ENCODE measurements at places on chromosomes 7 and 10.

DNA sequence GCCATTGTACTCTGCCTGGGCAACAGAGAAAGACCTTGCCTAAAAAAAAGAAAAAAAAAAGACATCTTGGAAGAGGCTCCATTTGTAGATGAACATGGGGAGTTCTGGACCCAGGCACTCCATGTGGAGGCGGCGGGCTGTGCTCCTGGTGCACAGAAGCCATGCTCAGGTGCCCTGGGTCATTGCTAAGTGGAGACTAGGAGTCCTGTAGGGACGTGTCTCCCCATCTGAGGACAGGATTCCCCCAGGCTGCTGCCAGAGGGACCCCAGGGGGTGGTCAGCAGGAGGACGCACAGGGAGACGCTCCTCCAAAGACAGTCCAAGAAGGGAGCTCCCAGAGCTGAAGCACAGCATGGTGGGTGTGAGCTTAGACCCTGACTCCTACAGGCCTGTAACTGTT is 34.3 kb downstream of the SBDS start:
- no peak for DNase-seq

DNA sequence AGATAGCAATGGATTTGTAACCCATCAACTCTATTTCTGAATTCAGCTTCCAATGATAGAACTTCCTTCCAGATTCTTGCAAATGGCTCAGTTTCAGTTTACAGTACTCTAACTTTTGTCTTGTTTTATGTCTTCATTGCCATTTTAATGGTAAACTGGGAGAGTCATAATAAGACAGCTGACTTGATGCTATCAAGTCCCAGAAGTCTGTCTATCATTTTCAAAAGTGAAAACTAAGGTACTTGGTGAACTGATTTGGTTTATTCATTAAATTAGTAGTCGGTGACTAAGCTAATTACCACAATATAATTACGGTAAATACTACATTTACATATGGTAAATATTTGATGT is 25.0 kb downstream of the RTKN2 start:
- no peak for DNase-seq

DNA sequence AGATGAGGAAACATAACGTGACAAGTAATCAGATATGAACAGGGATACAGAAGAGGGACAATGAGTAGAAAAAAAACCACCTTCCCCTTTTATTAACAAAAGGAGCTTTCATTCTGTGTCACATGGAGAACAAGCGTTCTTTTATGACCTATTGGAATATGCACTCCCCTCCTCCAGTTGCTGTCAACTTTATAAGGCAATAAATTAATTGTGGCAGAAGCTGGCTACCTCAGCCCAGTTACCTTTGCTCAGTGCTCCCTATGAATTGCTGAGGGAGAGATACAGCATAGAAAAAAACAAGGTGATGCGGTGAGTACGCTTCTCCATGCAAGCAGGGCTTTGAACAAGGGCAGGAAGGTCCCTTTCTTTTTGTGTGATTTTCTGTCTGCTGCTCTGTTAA is at the start of gene MGAM2:
Gene MGAM2 (plus strand): TSS at position 220 of the 400 bp plus-strand sequence. CDS start 5,156 bp downstream, outside the sequence.
- DNase-seq, result peak; percentile 94

DNA sequence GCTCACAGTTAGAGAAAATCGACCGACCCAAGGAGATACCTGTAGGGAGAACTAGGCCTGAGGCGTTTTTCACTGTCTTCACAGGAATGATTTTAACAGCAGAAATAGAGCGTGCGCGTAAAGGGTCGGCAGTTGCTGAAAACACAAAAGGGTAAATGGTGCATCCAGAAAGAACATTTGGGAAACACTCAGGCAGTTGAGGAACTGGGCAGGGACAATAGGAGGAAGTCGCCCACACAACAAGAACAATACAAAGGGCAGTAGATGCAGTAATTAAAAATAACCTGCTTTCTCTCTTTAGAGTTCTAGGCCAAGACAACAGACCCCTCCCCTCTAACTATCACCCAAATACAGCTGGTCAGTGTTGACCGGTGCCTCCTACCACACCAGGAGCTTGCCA is 126.6 kb downstream of the SORBS1 start:
- DNase-seq, result no peak
